ENCODE measurements at places on chromosomes 5 and 9.

DNA sequence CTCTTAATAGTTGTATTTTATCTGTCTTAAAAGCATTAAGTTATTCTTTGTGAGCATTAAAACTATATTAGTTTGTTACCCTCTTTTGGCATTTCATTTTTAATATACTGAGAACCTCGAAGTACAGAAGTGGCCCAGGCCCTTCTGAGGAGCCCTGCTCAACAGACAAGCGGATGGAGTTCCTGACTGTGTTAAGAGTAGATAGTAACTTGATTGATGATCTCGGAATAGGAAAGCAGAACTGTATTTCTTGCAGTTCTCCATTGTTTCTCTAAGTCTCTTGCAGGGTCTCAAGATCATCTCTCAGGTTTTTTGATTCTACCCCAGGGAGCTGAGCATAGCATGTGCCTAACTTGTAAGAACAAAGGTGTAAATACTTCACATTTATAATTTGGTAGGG lies 139.6 kb downstream of the SMARCA2 start:
- no peak for DNase-seq

GRCh38 chr9:137336735-137337134 lies 34.7 kb upstream of the NRARP start:
- DNase-seq: no peak

DNA sequence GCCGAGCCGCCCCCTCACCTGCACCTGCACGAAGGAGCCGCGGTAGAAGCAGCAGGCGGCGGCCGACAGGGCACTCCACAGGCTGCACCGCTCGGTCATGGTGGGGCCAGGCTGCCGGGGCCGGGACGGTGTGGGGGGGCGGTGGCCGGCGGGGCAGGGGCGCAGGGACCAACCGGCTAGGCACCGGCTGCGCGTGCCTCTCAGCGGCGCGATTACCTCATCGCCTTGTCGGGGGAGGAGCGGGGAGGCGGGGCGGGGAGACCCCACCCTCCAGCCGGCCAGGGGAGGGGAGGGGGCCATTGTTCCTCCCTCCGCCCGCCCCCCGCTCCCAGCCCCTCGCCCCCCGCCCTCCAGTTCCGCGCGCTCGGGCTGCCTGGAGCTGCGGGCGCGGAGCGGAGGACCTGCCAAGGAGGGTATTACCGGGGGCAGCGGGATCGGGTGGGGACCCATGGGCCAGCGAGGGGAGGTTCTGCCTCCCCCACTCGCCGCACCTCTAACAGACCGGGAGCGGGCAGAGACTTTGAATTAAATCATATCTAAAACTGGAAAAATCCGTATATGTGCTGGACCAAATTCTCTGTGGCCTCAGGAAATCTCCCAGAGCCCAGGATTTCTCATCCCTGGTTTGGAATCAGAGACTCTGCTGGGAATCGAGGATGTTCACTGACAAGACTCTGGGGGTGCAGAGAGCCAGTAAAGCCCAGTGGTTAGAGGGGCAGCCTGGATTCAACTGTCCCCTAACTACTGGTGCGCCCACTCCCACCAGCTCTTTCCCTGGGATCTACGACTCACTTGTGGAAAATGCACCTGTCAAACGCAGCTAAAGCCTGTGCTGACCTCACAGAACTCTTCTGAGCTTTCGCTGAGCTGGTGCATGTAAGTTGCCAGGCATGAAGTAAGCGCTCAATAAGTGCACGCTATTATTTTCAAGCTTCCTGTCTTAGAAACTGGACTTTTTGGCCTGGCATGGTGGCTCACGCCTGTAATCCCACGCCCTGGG lies 20.3 kb upstream of the TOR2A start:
- no peak for DNase-seq

DNA sequence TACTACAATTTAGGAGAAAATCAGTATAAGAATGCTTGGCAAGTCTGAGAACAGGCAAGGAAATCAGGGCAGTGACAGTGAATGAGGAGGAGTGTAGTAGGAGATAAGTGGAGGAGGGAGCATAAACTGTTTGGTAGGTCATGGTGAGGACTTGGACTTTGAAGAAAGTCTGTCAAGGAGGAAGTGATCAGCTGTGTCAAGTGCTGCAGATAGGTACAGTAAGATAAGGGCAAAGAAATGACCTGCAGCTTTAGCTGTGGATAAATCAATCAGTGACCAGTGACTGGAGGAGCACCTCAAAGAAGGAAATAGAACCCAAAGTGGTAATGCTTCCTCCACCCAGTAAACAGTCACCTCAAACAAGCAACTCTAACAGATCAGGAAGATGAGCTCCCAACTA lies 106.3 kb downstream of the RAPGEF6 start:
- DNase-seq: no peak

- DNase-seq: no peak
These were observed 4.4 kb downstream of the FGF10 start for GRCh38 chr5:44384816-44385215.

Measured in RKO (cell line).